Stimulated activated CD8-positive, alpha-beta memory T cell treated with anti-CD3 and anti-CD28 coated beads, Interleukin-15, amount 100 ng/mL, for 48 hours (primary cell): ENCODE measurements at places on chromosomes 4 and X.

GRCh38 chr4:133995243-133995960 is 206.2 kb downstream of the PABPC4L start:
- DNase-seq = no peak

GRCh38 chr4:2352171-2352570 is 66.3 kb downstream of the ZFYVE28 start:
- no peak for DNase-seq

- no peak for DNase-seq
Measured at GRCh38 chrX:77493677-77494553, 46.7 kb downstream of the FGF16 start.

DNA sequence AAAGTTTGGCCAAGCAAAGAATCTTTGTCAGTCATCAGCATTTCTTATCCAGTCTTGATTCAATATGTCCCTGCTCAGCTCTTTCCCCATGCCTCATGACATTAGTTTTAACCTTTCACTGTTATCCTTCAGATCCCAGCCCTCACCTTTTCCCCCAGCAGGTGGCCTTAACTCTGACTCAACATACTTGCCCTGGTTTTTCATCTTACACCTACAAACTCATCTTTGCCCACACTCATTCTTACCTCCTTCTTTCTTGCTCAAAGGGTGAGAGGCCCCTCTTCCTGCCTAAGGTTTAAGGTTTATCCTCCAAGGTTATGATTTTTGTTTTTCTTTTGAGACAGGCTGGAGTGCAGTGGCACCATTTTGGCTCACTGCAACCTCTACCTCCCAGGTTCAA is 10.6 kb upstream of the ANXA5 start:
- DNase-seq = no peak

- DNase-seq = no peak
Measured at GRCh38 chr4:151930372-151930771, 169.6 kb upstream of the GATB start.

DNA sequence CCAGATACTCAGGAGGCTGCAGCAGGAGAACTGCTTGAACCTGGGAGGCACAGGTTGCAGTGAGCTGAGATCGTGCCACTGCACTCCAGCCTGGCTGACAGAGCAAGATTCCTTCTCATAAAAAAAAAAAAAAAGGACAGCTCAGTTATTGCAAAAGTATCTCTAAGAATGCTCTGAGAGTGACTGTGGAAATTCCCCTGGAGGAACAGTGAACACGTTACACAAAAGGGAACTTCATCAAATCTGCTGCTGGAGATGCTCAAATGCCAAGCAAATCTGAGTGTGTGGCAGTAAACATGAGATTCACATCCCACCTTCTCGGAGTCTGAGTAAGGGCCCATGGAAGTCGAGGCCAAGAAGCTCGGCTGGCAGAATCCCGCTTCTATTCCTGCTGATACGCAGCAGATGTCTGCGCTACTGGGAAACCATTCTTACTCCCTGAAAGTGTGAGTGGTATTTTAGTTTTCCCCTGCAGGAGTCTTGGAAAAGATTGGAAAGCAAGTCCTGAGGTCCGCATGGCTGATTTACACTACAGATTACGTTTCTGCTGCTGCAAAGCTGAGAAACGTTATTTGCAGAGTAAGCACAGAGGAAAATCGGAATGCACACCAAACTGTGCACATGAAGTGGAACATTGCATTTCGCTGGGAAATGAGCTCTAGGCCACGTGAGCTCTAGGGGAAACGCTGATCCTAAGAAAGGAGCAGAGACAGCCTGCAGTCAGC is 162.9 kb downstream of the NSUN7 start:
- DNase-seq = no peak

- DNase-seq = no peak
Measured at GRCh38 chrX:72137846-72138495, 6.3 kb upstream of the RTL5 start.

- DNase-seq = no peak
Measured at GRCh38 chrX:66191563-66191962, 27.5 kb downstream of the HEPH start.

- no peak for DNase-seq
Measured at GRCh38 chr4:89759426-89759825, 77.5 kb downstream of the SNCA start.

DNA sequence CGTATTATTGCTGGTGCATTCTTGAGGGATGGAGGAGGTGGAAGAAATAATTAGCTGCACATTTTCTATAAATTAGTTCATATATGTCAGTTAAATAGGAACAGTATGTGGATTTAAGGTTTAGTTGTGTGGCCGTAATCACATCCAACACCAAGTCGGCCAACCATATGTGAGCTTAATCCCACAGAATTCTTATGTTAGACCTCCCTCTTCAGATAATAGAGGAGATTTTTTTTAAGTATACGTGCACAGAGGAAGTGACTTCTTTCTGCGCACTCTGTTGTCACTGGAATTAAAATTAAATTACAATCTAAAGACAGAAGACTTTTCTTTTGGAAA is 2.1 kb downstream of the SEPTIN11 start:
- no peak for DNase-seq

GRCh38 chr4:22850630-22851029 is 157.9 kb downstream of the GBA3 start:
- no peak for DNase-seq

- no peak for DNase-seq
Measured at GRCh38 chr4:147985376-147985775, 253.5 kb downstream of the ARHGAP10 start.

DNA sequence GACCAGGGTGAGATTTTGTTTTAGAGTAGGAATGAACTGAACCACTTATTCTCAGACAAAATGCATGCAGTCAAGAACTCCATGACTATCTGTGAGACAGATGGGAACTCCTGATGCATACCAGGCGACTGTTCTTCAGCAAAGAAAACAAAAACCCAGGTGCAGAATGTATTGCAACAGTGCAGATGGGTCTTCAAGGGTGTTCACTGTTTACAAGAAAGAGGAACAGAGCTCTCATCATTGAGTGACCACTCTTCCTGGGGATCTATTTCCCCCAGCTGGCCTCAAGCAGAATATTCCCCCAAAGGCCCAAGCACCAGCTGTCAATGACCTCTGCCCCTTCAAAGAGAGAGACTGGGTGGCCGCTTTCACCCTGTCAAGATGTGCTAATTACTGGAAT is 39.7 kb upstream of the BMP3 start:
- DNase-seq = no peak

DNA sequence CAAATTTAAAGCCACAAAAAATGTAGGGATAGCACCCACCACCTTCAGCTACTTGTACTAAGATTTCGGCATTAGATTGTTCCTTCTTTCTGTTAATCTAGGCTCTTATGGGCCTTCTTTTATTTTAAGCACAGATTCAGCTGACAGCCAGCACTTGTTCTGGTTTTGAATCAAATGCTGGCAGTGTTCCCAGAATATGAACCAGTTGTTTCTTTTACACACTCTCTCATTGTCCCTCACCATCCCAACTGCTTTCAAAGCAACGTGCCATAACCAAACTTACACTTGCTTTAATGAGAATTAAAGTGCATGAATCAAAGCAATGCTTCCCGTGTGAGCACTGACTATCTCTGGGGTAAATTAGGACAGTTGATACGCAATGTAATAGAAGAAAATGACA is 744.5 kb upstream of the FAM241A start:
- no peak for DNase-seq

DNA sequence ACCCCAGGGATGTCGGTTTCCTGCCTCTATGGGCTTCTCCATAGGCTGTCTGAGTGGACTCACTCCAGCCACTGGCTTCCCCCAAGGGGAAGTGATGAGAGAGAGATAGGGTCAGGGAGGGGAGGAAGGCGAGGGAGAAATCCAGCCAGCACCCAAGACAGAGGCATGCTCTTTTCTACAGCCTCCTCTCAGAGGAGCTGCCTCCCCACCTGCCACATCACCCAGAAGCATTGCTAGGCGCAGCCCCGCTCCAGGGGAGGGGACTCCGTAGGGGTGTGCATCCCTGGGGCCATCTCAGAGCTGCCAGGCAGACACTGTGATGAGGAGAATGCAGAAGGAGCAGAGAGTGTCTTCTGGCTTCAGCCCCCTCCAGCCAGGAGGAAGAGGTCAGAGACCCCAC is 109.5 kb upstream of the NKX1-1 start:
- DNase-seq = no peak

GRCh38 chr4:175767150-175767549 is 44.9 kb downstream of the GPM6A start:
- no peak for DNase-seq

GRCh38 chr4:127045861-127046260 is 586.9 kb upstream of the INTU start:
- no peak for DNase-seq

DNA sequence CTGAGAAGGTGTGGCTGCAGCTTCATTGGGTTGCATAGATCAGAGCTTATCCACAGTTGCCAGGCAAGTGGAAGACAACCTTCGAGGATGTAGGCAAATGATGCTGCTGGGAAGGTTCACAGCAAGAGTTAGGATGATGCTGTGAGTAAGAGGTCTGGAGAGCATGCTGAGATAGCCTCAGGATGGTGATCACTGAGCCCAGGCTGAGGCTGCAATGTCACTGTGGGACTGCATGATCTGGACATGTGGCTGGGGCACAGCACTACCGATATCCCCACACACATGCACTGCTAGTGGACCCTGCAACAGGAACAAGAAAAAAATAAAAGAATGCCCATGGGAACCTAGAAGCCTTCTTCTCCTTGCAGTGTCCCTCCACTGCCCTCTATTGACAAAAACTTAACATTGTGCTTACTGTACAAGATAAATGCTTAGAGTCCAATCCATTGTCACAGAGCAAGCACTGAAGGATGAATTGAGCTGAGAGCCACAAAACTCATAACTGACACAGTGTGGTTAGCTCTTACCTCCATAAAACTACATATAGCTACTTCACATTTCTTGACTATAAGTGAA is 105.6 kb downstream of the CNKSR2 start:
- no peak for DNase-seq
